ENCODE measurements at places on chromosomes 1 and 21.

DNA sequence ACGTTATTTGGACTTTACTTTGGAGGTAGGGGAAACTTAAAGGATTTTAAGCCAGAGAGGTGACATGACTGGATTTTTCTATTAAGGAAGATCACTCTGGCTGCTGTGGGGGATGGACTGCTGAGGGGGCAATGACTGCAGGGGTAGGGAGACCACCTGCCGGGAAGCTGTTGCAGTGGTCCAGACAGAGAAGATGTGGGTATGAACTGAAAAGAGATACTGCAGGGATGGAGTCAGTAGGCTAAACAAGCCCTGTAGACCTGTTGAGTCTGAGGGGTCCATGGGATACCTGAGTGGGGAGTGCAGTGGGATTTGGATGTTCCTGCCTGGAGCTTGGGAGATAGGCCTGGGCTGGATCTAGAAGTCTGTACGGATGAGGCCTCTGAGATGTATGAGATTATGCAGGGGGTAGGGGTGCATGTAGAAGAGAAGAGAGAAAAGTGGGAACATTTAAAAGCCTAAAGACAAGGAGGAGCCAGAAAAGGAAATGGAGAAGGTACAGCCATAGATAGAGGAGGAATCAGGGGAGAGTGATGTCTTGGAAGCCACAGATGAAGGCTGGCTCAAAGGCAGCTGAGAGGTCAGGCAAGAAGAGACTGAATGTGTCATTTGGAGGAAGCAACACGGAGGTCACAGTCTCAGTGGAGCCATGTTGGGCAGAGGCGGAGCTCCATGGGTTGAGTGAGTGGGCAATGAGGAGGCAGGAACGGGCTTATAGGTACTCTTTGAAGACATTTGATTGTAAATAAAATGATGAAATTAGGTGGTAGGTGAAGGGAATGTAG lies 25.9 kb upstream of the KCNA2 start:
- H3K36me3 ChIP-seq: peaks cover 21% of the 10 kb centered on the region
- H3K27ac ChIP-seq: no peak overlapping the region
- no peaks in the 10 kb centered on the region for H3K27me3 ChIP-seq
- no peak overlapping the region for H3K4me3 ChIP-seq

GRCh38 chr1:182823220-182823619 lies 15.9 kb upstream of the DHX9 start:
- no peak overlapping the region for H3K27ac ChIP-seq
- DNase-seq: no peak
- no peaks in the 10 kb centered on the region for H3K4me1 ChIP-seq
- H3K4me3 ChIP-seq: no peak overlapping the region
- H3K27me3 ChIP-seq: peaks cover 3% of the 10 kb centered on the region

GRCh38 chr1:30172299-30172694 lies 551.1 kb downstream of the MATN1 start:
- no peaks in the 10 kb centered on the region for H3K36me3 ChIP-seq
- H3K4me1 ChIP-seq: no peaks in the 10 kb centered on the region
- H3K4me3 ChIP-seq: no peak overlapping the region
- DNase-seq: no peak
- peaks cover 9% of the 10 kb centered on the region for H3K27me3 ChIP-seq
- no peak overlapping the region for H3K27ac ChIP-seq

DNA sequence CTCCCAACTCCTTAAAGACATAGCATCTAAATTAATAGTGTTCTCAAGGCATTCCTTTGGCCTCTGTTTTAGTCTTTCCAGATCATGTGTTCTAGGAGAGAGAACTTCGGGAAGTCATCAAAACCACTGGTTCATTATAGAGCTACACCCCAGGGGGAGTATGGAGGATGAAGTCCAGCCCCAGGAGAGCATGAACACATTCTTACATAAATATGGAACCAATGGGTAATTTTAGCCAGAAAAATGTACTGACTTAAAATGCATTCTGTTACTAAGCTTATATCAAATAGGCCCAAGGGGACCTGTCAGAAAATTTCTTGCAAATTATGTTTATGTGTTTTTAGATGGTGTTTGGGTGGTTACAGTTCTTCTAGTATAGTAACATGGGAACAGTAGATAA lies 165.2 kb downstream of the NTMT2 start:
- H3K4me3 ChIP-seq: no peak overlapping the region
- no peak for DNase-seq

DNA sequence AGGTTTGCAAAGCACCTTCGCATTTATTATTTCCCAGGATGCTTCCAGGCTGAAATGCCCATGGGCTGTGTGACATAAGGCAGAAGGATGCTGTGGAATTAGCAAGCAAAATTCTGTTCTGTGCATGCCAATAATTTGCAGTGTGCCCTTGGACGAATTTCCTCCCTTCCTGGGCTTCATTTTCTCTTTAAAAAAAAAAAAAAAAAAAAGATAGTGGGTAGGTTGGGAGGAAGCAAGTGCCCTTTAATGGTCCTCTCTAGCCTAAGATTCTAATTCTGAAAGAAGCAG lies 2.5 kb upstream of the ID3 start:
- H3K4me1 ChIP-seq: peaks cover 50% of the 10 kb centered on the region
- peaks cover 17% of the 10 kb centered on the region for H3K36me3 ChIP-seq
- H3K27ac ChIP-seq: no peak overlapping the region

GRCh38 chr21:14522736-14523135 lies 23.4 kb downstream of the SAMSN1 start:
- H3K4me1 ChIP-seq: peaks cover 65% of the 10 kb centered on the region
- H3K27me3 ChIP-seq: no peaks in the 10 kb centered on the region
- H3K4me3 ChIP-seq: no peak overlapping the region
- peak overlapping the region; percentile 27 for H3K27ac ChIP-seq
- no peak for DNase-seq
- H3K36me3 ChIP-seq: peaks cover 53% of the 10 kb centered on the region

GRCh38 chr21:28737674-28738419 lies 254.8 kb downstream of the LTN1 start:
- DNase-seq: no peak
- H3K4me3 ChIP-seq: no peak overlapping the region
- no peak overlapping the region for H3K27ac ChIP-seq
- no peaks in the 10 kb centered on the region for H3K36me3 ChIP-seq

DNA sequence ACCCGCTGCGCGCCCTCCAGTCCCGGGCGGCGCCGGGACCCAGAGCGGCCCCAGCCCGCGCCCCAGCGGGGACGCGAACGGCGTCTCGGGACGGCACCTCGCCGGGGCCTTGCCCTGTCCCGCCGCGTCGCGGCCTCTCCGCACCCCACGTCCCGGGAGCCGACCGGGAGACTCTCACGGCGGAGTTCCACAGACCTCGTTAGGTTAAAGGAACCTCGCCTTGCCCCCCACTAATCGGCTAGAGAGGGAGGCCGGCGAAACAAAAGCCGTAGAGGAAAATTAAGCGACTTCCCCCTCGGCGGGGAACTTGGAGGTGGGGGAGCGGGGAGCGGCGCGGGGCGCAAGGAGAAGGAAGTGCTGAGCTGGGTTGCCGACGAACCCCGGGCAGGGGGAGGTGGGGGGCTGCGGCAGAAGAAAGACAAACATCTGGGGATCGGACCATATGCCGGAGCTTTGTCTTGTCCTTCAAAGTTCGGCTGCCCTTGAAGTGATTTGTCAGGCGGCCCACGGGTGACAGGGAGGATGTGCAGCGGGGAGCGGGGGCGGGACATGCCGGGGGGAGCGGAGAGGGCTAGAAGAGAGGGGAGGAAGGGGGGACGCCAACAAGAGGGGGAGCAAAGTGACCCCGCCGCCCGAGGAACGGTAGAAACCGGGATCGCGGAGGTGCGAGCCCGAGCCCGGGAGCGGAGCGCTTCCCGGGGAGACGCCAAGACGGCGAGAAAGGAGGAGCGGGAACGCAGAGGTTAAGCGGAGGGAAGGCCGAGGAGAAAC lies 120.0 kb upstream of the RRP15 start:
- H3K4me3 ChIP-seq: peak overlapping the region; percentile 49
- DNase-seq: no peak
- no peak overlapping the region for H3K27ac ChIP-seq
- peaks cover 17% of the 10 kb centered on the region for H3K4me1 ChIP-seq
- peaks cover 7% of the 10 kb centered on the region for H3K36me3 ChIP-seq

DNA sequence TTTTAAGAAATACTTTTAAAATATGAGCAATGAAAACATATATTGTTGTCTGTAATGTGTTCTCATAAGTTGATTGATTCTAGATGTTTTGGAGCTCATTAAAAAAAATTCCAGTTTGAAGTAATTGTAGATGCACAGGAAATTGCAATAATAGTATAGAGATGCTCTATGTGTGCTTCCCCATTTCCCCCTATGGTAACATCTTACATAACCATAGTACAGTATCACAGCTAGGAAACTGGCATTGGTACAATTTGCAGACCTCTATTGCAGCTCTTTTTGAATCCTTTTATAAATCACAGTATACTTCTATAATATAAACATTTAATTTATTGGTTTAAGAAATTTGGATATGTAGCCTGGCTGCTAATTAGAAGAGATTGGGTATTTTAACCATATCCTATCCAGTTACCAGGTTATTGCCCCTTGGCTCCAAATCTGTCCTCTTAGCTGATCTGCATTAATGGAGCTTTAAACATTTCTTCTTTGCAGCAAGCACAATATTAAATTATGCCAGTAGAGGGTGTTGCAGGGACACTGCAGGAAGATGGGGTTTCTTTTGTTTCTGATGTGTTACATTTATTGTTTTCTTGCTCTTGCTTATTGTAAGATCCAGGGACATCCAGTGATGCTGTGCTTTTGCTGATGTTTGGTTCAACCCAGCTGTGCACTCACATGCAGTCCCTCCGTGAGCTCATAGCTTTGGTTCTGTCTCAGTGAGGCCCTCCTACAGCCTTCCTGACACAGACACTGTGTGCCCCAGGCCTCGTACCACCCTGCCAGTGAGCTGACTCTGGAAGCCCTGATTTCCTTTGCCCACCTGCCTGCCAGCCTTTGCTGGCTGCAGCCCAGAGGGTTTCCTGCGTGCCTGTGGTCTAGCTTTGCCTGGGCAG lies 103.3 kb downstream of the RABGAP1L start:
- no peak overlapping the region for H3K27ac ChIP-seq
- H3K4me3 ChIP-seq: no peak overlapping the region
- H3K27me3 ChIP-seq: no peaks in the 10 kb centered on the region
- H3K4me1 ChIP-seq: no peaks in the 10 kb centered on the region
- H3K36me3 ChIP-seq: no peaks in the 10 kb centered on the region

GRCh38 chr1:182060877-182061276 lies 635 bp downstream of the ZNF648 start:
- no peak overlapping the region for H3K27ac ChIP-seq
- H3K4me3 ChIP-seq: no peak overlapping the region
- DNase-seq: no peak
- H3K36me3 ChIP-seq: no peaks in the 10 kb centered on the region

GRCh38 chr21:43272591-43272990 lies 103.8 kb downstream of the CRYAA start:
- no peak for DNase-seq
- no peak overlapping the region for H3K27ac ChIP-seq
- no peak overlapping the region for H3K4me3 ChIP-seq
- peaks cover 11% of the 10 kb centered on the region for H3K27me3 ChIP-seq

DNA sequence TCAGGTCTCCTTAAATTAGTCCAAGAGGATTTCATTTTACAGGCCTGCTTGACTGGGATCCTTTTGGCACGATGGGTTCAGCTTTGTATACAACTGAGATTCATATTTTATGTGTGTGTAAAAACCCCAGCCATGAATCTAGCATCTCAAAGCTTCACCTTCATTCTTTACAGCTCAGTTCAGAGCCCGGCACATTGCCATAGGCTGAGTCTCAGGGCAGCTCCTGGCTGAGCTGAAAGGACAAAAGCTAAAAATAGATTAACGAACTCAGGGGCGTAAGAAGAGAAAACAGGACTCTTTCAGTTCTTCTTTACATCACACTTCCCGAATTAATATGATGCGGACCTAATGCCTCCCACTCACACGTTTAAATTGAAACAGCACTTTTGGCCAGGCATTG lies 262.8 kb upstream of the PBX1 start:
- no peak overlapping the region for H3K27ac ChIP-seq
- H3K27me3 ChIP-seq: no peaks in the 10 kb centered on the region
- H3K4me3 ChIP-seq: no peak overlapping the region
- H3K36me3 ChIP-seq: no peaks in the 10 kb centered on the region
- DNase-seq: no peak
- no peaks in the 10 kb centered on the region for H3K4me1 ChIP-seq

GRCh38 chr1:147745271-147745670 lies 15.1 kb downstream of the GJA5 start:
- DNase-seq: no peak
- no peaks in the 10 kb centered on the region for H3K36me3 ChIP-seq
- H3K27me3 ChIP-seq: peaks cover 9% of the 10 kb centered on the region
- H3K27ac ChIP-seq: no peak overlapping the region

DNA sequence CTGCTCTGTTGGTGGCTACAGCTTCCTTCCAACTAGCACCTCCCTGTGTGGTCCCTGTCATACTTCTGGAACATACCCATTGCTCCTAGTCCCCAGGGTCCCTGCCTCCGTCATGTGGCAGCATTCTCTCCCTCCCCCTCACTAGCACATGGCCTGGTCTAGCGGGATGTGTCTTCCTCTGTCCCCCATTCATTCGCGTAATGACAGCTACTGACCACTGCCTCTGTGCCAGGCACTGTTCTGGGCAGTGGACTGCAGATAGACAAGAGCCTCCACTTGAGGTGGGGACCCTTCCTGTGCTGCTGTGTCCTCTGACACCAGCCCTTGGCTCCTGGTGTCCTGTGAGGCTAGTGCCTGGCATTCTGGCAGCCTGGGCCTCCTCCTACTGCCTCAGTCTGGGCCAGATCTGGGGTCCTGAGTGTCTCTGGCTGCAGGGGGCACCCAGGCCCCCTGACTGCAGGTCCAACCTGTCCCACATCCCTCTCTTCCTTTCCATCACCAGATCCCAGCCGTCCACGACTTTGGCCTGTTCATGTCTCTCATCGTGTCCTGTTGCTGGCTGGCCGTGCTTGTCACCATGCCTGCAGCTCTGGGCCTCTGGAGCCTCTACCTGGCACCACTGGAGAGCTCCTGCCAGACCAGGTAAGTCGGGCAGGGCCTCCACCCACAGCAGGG lies 38.1 kb downstream of the DISP3 start:
- no peaks in the 10 kb centered on the region for H3K36me3 ChIP-seq
- H3K27ac ChIP-seq: no peak overlapping the region
- H3K4me1 ChIP-seq: no peaks in the 10 kb centered on the region

GRCh38 chr1:202858789-202859414 lies 30.0 kb downstream of the RABIF start:
- peaks cover 39% of the 10 kb centered on the region for H3K27me3 ChIP-seq
- H3K36me3 ChIP-seq: no peaks in the 10 kb centered on the region
- no peak overlapping the region for H3K27ac ChIP-seq

- no peak overlapping the region for H3K4me3 ChIP-seq
- peaks cover 14% of the 10 kb centered on the region for H3K27me3 ChIP-seq
- no peaks in the 10 kb centered on the region for H3K36me3 ChIP-seq
- peaks cover 15% of the 10 kb centered on the region for H3K4me1 ChIP-seq
- no peak for DNase-seq
- peak overlapping the region; percentile 27 for H3K27ac ChIP-seq
Measured at GRCh38 chr21:42049578-42050430, 21.3 kb upstream of the UMODL1 start.
